ENCODE measurements at places on chromosomes 12 and 14.

GRCh38 chr14:99564256-99564925, 39.6 kb downstream of the CCDC85C start:
- DNase-seq: no peak

- no peak for DNase-seq
These were observed 114.4 kb upstream of the NTF3 start for GRCh38 chr12:5317556-5317955.

GRCh38 chr14:34094384-34094783, 143.5 kb upstream of the EGLN3 start:
- no peak for DNase-seq

GRCh38 chr12:107223821-107224220, 130.5 kb upstream of the CRY1 start:
- no peak for DNase-seq

DNA sequence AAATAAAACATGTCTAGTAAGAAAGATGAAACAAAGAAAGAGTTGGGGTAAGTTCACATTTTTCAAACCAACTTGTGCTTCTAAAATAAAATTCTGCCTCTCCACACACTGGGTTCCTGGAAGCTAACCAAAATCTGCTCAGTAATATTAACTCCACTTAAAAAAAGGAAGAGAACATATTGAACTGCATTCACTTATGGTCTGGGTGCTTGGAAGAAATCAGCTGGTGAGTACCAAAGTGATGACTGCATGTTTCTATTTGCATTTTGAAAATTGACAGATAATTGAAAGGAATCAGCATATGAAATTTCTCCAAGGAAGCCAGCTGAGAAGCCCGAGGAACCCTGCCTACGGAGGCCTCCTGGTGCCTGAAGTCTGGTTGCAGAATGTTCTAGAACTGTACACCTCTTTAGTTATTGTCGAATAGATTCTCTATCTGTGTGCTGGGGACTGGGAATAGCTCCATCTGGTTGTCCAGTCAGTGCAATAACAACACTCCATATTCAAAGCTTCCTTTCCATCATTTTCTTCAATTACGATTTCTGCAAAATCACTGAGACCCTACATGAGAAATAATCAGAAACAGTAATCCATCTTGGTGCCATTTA, 836.1 kb downstream of the VRK1 start:
- no peak for DNase-seq

GRCh38 chr12:113405694-113406093, 2.0 kb upstream of the SDS start:
- no peak for DNase-seq

DNA sequence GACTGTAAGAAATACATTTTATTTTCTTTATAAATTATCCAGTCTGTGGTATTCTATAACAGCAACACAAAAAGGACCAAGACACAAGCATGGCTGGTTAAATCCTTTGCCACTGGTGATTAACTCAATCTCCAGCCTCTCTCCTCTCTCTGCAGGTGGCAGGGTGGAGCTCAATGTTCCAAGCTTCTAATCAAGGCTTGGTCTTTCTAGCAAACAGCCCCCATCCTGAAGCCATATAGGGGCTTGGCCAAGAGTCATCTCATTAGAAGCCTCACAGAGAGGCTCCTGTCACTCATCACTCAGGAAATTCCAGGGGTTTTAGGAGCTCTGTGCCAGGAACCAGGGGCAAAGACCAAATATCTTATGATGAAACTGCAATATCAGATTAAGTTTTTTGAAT, 12.0 kb downstream of the C12orf75 start:
- DNase-seq: no peak

- no peak for DNase-seq
These were observed 5.7 kb downstream of the MAP3K9 start for GRCh38 chr14:70803321-70804310.

DNA sequence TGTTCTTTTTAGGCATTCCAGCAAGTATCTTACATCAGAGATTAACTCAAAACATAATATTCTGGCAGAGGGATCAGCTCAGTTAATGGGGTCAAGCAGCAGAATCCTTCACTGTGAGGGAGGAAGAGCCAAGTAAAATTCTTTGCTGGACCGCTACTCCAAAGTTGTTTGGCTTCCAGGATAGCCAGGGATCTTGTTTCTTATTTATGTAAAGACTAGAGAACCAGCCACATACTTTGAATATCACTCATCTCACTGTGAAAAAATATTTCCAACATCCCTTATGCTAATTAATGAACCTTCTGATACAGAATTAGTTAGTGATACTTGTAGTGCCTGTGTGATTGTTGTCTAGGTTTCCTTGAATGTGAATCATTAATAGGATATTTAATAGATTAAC, 94.2 kb downstream of the PLEKHA5 start:
- DNase-seq: no peak

GRCh38 chr14:92121207-92121669, 268 bp downstream of the NDUFB1 start:
- DNase-seq: no peak

DNA sequence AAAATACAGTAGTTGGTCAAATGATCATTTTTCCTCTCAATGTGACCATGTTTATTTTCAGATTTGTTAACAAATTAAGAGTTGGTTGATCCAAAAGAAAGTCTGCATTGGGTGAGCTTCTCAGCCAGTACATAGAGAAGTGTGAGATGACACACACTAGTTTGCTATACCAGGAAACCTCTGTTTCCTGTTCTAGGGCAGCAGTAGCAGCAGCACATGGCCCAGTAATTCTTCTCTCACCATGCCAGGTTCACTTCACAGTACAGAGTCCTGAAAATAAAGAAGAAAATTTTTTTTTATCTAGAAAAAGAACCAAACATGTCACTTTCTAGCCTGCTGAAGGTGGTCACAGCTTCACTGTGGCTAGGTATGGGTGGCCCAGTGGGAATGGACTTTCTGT, 250.2 kb upstream of the OR4E1 start:
- DNase-seq: no peak

- DNase-seq: no peak
These were observed 555.2 kb downstream of the DIO2 start for GRCh38 chr14:79656056-79656455.

- no peak for DNase-seq
These were observed 4.4 kb upstream of the WSB2 start for GRCh38 chr12:118065380-118065779.

DNA sequence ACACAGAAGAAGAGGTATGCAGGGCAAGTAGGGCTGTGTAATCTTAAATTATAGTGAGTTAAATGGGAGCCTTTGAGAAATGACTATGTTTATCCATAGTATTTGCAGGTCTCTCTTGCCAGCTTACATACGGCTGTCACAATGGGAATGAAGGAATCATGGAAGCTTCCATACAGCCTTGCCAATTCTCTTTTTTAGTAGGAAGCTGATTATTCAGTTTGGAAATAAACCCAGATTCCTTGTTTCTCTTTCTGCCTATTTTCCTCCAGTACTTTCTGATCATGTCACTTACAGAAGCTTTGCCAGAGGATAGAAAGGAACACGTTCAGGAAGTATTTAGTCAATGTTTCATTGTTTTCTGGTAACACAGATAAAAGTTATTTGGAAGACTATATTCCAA, 217.4 kb upstream of the DIO2 start:
- no peak for DNase-seq

DNA sequence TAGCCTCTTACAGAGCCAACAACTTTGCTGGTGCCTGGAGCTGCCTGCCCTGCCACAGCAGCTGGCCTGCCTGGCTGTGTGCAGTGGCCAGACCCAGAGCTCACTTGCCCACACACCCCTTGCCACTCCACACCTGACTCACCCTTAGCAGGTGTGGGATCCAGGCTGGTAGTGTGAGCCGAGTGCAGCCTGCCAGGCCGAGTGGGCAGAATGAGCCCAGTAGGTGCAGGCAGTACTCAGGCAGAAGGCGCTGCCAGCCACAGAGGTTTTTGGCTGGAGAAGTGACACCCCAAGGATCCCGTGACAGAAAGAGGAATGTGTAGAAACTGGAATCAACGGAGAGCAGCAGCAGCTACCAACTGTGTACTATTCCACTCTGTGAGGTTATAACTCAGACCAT, 29.8 kb upstream of the PYGL start:
- no peak for DNase-seq

DNA sequence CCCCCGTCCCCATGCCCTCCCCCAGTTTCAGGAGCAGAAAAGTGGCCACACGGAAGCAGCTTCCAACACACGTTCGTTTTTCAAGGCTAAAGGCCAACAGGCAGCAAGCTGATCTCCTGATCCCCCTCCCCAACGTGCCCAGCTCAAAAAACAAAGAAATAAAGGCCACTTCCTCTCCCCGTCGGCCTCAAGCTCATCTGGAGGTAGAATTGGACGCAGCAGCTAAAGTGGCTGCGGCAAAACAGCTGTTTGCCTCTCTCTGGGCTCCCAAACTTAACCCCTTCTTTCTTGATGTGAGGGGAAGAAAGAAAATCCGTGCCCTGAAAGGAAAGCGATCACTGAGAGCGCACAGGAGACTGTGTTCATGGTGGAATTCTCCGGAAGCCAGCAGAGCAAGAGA, 66.3 kb downstream of the SCARB1 start:
- DNase-seq: no peak

DNA sequence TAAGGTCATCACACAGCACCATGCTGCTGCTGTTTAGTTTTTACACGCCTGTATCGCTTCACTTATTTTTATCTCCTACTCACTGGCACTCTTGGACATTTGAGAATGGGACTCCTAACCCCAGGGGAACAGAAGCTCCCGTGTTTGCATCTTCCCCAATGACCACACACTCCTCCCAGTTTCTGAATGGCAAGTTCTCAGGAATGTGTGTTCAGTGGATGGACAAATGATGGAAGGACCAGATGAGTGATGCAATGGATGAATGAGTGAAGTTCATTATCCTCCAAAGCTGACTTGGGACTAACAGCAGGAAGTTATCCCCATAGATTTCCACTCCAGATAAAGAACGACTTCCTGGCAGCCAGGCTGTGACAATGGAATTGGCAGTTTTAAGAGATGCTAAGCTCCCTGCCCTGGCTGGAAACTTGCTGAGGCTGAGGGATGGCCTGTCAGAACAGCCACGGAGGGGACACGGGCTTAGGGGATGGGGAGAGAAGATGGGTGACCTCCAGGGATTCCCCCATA, 231.5 kb downstream of the SLC15A4 start:
- DNase-seq: no peak

GRCh38 chr14:69481815-69482568, 2.5 kb upstream of the PLEKHD1 start:
- DNase-seq: no peak

DNA sequence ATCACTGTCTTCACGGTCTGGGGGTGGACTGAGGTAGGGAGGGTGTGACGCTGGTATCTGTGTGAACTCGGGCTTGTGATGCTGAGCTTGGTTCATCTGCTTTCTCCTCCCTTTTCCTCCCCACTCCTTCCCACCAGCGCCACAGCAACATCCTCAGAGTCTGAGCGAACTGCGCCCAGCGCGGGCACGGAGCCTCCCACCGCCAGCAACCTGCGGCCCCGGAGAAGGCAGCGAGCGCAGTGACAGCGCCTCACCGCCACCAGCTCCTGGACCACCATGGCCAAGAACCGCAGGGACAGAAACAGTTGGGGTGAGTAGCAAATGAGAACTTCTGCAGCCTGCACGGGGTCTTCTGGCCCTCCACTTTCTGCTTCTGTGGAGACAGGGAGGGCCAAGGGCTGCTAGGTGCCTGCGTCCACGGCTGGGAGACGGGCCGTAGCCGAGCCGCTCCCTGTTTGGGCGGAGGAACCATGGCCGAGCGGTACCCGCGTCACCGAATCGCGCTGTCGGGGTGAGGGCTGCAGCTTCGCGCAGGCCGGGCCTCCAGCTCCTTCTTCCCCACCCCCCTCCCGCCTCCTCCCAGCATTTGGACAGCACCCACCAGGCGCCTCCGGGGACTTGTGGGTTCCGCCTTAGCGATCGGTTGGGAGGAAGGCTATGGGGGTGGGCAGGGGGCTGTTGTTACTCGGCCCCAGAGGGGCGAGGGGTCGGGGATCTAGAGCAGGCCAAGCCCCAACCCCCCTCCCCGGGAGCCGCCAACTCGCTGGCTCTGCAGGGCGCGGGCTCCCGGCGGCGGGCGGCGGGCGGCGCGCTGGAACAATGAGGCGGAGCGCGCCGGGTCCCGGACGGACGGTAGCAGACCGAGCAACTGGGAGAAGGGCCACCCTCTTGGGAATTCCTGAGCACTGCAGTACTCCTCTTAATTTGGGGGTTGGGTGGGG, at the start of gene ATL1:
Gene ATL1 (plus strand): TSS at position 156 of the 941 bp plus-strand sequence. CDS start 121 bp downstream, at position 277.
- peak; percentile 32 for DNase-seq

- DNase-seq: no peak
These were observed 73.8 kb upstream of the RIN3 start for GRCh38 chr14:92439537-92440344.

- DNase-seq: no peak
These were observed 221.5 kb upstream of the NUDT4 start for GRCh38 chr12:93156086-93156716.

DNA sequence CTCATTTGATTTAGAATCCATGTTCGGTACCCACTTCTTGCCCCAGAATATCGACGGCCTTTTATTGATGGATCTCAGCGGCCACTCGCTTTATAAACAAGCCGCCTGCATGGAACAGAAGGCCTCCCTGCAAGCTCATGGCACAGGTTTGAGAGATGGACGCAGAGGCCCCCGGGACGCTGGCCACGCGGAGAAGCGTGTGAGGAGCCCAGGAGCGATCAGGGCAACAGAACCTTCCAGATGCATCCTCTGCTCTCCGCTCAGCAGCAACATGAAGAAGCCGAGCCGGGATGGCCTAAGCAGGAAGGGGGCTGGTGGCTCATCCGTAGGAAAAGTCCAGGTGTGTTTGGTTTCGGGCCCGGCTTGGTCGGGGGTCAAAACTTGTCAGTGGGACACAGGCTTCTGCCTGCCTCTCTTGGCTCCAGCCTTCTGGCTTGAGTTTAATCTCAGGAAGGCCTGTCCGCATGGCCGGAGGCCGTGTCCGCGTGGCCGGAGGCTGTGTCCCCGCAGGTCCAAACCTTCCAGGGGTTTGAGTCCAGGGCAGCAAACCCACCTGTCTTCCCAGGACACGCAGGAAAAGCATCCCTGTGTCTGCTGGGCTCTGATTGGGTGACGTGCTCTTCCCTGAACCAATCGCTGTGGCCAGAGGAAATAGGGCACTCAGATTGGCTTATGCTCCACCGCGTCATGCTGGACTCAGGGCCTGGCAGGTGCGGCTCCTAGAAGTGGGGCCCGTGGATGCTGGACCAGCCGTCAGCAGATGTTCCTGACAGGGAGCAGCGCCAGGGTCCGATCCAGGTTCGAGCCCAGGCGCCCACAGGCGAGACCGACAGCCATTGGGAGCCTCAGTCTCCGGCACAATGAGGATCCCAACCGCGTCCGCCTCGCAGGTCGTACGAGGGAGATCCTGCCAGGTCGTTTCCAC, 65.0 kb downstream of the GALNT9 start:
- DNase-seq: no peak

GRCh38 chr14:99930420-99931274, 134.6 kb upstream of the EVL start:
- no peak for DNase-seq

DNA sequence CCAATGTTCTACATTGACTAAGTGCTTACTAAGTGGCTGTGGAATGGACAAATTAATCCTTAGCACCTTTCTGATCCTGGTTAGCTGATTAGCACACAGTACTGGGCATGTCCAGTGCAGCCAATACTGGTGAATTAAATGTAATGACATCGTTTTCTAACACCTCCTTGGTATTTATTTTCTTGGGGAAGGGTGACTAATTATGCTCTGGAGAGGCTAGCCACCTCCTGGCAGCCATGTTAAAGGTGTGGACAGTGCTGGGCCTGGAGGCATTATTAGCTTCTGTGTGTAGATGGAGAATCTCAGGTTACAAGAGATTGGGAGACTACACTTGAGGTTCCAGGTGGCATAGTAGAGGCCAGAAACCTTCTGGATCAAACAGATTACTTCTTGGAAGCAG, 230.9 kb upstream of the DDHD1 start:
- DNase-seq: no peak

GRCh38 chr12:12449533-12450025, 92.7 kb downstream of the BORCS5 start:
- no peak for DNase-seq

GRCh38 chr12:106416273-106416672, 58.7 kb downstream of the POLR3B start:
- no peak for DNase-seq
